ENCODE measurements at places on chromosomes 2 and 18. TPM values are rescaled to one million over a fixed set of nuclear protein-coding genes. Genes with fewer than 3 reads are reported as not detected.

Gene SMYD5
- 45.8 TPM for total RNA-seq

Gene DLX1
- not detected for total RNA-seq

Gene ALPG
- total RNA-seq, result 2.5 TPM

Gene ZNF892
- 17.9 TPM for total RNA-seq

Gene CERKL
- total RNA-seq, result not detected

Gene TLX2
- 0.21 TPM for total RNA-seq

Gene ARID5A
- 7.1 TPM for total RNA-seq

Gene IL1R2
- total RNA-seq, result not detected

Gene RAX
- total RNA-seq, result 0.03 TPM

DNA sequence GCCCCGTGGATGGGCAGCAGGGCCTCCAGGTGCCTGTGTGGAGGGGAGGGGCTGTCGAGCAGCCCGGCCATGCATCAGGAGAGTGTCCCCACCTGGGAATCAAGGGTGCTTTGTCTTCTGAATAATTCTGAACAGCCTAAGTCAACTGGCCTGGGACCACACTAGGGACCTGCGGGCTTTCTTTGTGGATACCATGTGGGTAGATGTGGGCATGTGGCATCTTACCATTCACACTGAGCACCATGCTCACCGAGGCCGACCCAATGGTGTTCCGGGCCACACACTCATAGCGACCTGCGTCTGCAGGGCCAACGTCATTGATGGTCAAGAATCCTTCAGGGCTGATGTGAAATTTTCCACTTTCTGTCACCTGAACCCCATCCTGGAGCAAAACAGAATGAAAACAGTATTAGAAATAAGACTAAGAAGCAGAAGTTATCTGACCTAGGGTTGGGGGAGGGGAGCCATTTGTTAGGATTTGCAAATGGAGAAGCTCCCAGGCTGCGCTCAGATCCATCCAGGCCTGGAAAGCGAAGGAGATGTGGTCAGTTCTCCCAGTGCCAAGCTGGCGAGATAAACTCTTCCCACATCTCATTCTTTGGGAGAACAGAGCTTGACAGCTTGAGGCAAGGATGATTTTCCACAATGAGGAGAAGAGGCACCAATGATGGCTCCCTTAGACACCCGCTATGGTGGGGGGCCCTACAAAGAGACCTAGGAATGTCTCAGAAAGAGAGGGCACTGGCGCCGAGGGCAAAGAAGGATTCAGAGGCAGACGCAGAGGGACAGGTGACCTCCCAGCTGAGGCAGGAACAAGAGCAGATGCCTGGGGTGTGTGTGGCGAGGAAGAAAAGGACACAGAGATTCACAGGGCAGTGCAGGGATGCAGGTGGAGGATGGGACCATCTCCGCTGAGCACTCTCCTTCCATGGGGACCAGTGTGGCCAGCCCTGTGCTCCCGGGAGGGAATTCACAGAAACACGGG is 83.4 kb downstream of the PXDN start:
- H3K27ac ChIP-seq, result no peak overlapping the region
- peaks cover 35% of the 10 kb centered on the region for H3K36me3 ChIP-seq
- no peak overlapping the region for H3K4me3 ChIP-seq
- H3K27me3 ChIP-seq, result no peaks in the 10 kb centered on the region

DNA sequence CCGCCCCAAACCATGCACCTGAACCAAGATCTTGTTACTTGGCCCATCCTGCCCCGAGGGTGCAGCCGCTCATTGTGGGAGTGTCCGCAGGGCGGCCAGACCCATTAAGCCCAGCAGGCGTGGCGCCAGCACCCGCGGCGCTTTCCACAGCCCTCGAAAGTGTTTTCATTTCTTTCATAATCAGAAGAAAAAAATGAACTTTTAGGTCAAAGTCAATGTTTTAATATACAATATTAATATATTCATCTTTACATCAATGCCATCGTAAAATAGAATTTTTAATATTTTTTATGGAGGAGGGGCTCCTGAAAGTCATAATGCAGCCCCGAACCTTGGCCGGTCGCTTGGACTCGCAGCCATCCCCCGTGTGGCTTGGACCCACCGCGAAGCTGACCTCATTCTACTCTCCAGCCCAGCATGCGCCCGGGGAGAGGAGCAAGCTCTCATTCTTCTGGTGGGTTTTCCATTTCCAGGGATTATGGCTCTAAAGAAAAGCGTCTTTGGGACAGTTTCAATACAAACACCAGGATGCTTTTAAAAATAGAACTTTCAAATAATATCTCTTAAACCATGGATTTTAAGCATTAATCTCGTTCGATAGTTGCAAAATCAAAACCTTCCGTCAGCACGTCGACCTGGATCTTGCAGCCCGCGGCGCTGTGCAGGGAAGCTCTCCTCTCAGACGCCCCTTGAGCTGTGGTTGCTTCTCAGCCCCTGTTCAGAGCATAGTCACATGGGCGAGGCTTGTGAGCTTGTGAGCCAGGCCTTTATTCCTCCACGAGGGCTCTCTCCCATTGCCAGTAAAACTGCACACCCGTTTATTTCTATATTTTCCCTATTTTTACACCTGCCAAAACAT is 17.2 kb upstream of the ASB1 start:
- no peak overlapping the region for H3K4me3 ChIP-seq
- no peaks in the 10 kb centered on the region for H3K36me3 ChIP-seq
- no peaks in the 10 kb centered on the region for H3K4me1 ChIP-seq
- no peaks in the 10 kb centered on the region for H3K27me3 ChIP-seq
- H3K27ac ChIP-seq, result 0 out of 2 replicates have a peak overlapping the region, but pooled peaks have one; percentile 45

DNA sequence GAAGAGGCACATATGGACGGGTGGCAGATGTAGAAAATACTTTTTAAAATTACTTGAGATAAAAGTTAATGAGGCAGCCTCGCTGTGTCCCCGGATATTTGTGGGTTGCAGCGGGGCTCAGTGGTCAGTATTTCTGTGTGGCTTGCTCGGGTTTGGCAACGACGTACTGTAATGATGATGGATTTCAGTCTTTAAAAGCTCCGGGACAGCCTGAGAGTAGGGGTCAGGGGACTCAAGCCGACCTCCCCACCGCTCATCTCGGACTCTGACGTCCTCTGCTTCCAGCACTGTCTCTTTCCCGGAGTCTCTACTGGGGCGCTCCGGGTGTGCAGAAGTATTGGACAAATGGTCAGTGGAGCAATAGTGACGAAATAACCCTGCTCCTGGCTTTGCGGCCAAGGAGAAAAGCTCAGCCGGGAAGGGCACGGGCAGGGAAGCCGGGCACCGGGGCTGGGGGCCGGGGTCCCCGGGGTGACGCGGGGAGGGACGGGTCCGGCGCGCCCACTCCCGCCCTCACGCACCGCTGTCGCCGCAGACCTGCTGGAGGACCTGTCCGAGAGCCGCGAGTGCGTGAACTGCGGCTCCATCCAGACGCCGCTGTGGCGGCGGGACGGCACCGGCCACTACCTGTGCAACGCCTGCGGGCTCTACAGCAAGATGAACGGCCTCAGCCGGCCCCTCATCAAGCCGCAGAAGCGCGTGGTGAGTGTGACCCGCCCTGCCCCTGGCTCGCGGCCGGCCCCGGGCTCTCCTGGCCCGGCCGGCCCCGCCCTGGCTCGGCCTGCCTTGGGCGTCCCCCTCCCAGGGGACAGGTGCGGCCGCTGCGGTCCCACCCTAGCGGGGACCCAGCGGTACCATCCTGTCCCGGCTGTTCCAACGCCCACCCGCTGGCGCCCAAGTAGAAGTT is 7.3 kb downstream of the GATA6 start:
- H3K4me3 ChIP-seq, result peak overlapping the region; percentile 45
- no peak overlapping the region for H3K27ac ChIP-seq
- peaks cover 12% of the 10 kb centered on the region for H3K4me1 ChIP-seq
- peak; percentile 55 for DNase-seq
- H3K36me3 ChIP-seq, result no peaks in the 10 kb centered on the region

DNA sequence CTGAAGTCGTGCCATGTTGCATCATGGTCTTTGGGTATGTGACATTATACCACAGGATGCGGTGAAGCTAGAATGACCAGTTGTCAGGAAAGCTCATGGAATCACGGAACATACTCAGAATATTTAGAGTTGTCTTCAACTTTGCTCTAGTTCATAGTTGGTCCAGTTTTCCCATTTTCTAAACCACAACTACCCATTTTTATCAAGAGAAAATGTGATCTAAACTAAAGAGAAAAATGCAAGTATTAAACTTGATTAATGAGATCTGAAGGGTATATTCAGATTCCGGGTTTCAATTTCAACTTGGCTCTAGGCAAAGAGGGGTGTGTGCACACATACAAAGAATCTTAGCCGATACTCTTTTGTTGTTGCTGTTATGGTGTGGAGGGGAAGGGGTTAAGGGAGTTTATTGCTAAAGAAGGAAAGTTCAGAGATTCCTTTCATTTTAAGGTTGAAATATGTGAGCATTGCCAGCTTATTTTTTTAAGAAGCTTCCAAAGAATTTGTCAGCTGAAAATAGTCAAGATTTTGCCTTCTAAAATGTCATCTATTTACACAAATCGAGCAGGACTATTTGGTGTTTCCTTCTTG is 516.6 kb upstream of the ZEB2 start:
- H3K27ac ChIP-seq, result no peak overlapping the region
- no peak for DNase-seq
- no peaks in the 10 kb centered on the region for H3K27me3 ChIP-seq
- H3K4me3 ChIP-seq, result no peak overlapping the region

DNA sequence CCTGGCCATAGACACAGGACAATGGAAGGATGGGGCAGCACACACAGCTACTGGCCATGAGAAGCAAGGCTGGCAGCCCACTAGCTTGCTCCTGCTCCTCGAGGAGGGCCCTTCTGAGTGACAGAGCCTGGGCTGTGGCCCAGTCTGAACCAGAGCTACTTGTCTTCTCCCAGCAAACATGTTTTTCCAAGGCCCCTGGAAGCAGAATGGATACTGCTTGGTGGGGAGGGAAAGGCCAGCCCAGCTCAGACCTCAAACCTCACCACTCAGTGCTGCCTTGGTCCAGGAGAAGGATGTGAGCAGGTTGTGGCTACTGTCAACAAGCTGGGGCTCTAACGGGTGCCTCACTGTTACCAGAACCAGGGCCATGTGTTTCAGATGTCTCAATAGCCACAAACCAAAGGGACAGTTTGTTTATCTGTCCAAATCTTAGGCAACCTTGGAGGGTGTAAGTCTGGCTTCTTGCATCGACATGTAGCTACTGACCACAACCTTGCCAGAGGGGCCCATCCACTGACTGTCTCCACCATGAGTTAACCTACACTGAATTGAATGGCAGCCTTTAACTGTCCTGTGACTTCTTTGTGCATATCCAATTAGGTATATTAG is 98.6 kb downstream of the TGFA start:
- H3K27ac ChIP-seq, result no peak overlapping the region
- no peak overlapping the region for H3K4me3 ChIP-seq
- no peaks in the 10 kb centered on the region for H3K36me3 ChIP-seq
- no peaks in the 10 kb centered on the region for H3K27me3 ChIP-seq

- H3K36me3 ChIP-seq, result no peaks in the 10 kb centered on the region
- H3K4me3 ChIP-seq, result no peak overlapping the region
- no peaks in the 10 kb centered on the region for H3K4me1 ChIP-seq
- no peak for DNase-seq
- no peak overlapping the region for H3K27ac ChIP-seq
- no peaks in the 10 kb centered on the region for H3K27me3 ChIP-seq
These were observed 38.3 kb downstream of the CRYGD start for GRCh38 chr2:208086029-208086428.

DNA sequence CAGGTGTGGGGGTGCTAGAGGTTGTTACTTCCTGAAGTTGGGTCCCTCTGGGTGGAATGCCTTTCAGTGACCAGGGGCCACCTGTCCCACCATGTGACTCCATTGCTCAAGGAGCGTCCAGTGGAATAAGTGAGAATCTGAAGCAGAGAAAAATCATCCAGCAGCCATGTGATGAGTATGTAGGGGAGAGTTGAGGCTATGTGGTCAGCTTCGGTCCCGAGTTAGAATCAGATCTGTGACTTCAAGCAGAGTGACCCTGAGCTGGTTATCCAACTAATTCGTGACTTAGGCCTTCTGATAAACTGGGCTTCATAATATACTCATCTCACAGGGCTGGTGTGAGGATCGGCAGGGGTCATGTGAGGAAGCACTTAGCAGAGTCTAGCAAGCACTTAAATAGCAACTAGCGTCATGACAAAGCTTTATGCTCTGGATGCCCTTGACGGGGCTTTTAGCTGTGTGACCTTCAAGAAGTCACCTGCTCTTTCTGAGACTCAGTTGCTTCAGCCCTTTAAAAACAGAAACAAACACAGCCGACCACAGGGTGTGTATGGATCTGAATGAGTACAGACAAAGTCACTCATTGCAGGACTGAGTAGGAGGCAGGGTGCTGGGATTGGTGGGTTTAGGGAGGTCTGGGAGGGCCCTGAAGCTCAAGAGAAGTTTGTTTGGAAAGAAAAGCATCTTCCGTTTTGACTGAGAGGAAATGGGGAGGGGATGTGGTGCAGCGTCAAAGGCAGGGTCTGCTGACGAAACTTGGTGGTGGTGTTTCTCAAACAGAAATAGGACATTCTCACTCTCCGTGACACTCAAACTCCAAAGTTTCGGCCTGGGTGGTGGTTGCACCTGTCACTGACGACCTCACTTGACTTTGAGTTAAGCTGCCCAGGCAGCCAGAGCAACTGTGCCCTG is 264.0 kb upstream of the CXCR4 start:
- H3K27ac ChIP-seq, result no peak overlapping the region
- no peak overlapping the region for H3K4me3 ChIP-seq
- DNase-seq, result no peak
- H3K27me3 ChIP-seq, result no peaks in the 10 kb centered on the region
- no peaks in the 10 kb centered on the region for H3K4me1 ChIP-seq

DNA sequence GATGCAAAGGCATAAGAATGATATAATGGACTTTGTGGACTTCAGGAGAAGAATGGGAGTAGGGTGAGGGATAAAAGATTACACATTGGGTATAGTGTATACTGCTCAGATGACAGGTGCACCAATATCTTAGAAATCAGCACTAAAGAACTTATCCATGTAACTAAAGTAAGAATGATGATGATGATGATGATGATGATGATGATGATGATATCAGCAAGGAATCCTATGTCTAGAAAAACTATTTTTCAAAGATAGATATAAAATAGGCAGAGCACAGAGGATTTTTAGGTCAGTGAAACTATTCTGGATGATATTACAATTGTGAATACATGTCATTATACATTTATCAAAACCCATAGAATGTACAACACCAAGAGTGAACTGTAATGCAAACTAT is 34.3 kb downstream of the NMS start:
- DNase-seq, result no peak
- 0 out of 2 replicates have a peak, but pooled peaks cover 6% of the 10 kb centered on the region for H3K36me3 ChIP-seq

DNA sequence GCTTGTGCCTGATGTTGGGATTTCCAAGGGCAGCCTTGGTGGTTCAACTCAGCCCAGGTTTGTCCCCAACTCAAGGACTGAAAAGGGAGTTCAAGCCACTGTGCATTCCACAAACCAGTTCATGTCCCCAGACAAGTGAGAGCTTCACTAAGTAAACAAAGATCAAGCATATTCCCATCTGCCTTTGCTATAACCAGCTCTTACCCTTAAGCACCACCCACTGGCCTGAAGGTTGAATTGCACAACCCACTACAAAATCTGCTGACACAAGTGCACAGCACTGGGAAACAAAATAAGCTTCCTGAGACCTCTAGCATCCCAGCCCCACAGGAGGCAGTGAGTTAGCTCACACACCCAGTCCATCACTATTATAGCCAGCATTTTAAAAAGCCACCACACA is 516.7 kb downstream of the NR4A2 start:
- H3K27me3 ChIP-seq, result no peaks in the 10 kb centered on the region
- H3K36me3 ChIP-seq, result peaks cover 7% of the 10 kb centered on the region
- H3K27ac ChIP-seq, result no peak overlapping the region
- no peaks in the 10 kb centered on the region for H3K4me1 ChIP-seq
- H3K4me3 ChIP-seq, result no peak overlapping the region
